ENCODE measurements at places on chromosomes 2 and 18.

GRCh38 chr2:238129166-238130010 lies 9.1 kb upstream of the KLHL30 start:
- DNase-seq, result no peak

GRCh38 chr2:39107156-39107555 lies 13.7 kb downstream of the SOS1 start:
- no peak for DNase-seq

- DNase-seq, result no peak
Measured at GRCh38 chr18:38307914-38308313, 742.3 kb upstream of the CELF4 start.

GRCh38 chr2:102704531-102704930 lies 57.3 kb upstream of the TMEM182 start:
- no peak for DNase-seq

DNA sequence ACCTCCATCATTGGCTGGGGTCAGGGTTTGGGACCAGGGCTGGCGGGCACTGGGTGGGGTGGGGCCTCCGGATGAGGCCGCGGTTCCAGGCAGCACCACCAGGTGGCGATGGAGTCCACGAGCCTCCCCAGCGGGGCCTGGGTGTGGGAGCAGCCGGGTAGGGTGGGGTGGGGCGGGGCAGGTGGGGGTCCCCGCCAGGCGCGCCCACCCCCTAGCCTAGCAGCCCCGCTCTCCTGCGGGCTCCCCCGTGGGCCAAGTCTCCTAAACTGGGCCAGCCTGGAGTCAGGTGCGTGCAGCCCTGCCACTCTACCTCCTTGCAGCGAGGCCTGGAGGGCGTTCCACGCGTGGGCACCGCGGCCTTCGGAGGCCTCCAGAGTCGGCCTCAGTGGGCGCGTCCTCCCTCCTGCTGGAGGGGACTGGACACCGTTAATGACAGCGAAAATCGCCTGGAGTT lies 187.5 kb downstream of the TWIST2 start:
- DNase-seq, result peak; percentile 23

Data from T47D (cell line).